ENCODE measurements at places on chromosomes 11 and 22.

DNA sequence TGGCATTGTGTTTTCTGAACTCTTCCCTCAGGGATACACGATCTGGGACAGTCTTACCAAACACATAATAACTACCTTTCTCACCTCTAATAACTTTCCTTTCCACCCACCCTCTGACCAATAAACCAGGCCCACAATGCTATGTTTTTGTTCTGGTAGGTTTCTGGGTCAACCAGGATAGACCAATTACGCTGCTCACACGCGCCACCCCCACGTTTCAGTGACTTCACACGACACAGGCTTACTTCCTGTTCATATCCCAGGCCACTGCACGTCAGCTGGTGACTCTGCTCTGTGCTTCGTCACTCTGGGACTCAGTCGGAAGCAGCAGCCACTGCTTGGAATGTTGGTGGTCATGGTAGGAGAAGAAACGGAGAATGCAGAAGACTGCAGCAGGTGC is 2.5 kb downstream of the KRTAP5-4 start:
- peak; percentile 42 for DNase-seq

GRCh38 chr11:79439886-79440570 is 802 bp downstream of the TENM4 start:
- no peak for DNase-seq

DNA sequence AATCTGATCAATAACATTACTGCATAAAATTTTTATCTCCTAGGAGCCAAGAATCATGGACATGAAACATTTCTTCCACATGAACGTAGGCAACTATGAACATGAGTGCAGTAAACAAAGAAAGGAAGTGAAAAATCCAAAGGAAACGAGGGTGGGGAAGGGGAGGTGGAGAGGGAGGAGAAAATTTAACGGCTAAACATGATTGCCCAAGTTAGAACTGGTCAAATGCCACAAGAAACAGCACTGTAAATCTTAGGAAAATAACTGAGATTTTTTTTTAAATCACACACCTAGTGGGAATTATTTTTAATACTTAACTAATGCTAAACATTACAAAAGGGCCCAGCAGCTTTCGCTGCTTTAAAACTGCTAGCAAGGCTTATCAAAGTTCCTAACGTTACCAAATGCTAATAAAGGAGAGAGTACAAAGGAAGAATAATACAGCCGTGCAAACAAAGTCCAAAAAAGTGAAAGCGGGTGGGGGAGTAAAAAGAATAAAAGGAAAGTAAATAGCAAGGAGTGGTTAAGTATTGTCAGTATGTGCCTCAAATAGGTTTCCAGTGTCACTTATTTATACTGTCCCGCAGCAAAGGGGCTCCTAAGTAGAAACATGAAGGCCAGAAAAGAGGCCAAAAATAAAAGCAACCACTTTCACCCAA is 13.7 kb downstream of the NARS2 start:
- DNase-seq: no peak

DNA sequence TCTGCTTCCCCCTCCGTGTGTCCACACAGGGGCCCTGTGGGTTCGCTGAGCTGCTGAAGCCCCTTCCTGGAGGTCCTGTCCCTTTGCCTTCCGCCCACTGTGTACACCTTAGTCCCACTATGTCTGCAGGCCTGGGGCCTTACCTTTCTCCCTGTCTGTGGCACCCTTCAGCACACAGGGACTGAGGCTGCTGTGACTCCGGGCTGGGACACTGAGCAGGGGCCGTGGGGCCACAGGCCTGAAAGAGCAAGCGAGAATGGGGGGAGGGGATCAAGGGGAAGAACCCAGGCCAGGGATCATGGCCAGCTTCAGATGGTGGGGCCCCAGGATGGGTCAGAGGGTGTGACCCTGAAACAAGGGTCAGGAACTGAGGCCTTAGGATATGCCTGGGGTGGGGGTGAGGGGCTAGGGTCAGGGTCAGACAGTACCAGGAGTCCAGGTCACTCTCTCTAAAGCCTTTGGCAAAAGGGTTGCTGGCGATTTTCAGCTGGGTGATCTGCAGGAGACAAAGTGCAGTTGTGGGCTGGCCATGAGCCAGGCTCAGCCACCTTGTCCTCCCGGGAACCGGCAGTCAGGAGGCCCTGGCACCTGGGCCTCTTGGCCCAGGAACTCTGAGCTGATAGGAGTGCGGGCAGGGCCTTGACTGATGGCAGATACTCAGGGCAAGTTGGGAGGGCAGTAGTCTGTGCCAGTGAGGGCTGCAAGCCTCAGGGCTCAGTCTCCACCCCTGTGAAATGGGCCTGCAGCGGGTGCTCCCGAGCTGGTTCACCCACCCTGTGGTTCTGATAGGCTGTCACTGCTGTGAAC is 2.6 kb upstream of the NUDT8 start:
- no peak for DNase-seq

DNA sequence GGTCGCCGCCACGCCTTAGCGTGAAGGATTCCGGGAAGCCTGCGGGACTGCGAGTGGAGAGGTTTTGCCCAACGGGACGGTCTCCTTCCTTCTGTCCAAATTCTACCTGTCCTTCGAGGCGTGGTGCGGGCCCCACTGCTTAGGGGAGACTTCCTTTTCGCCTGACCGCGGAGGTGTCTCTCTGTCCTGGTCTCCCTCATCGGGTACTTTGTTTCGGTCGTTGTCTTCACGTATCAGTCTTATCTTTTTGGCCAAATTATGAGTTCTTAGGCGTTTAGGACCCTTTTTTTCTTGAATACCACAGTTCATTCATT is 388 bp downstream of the HINFP start:
- DNase-seq: no peak

DNA sequence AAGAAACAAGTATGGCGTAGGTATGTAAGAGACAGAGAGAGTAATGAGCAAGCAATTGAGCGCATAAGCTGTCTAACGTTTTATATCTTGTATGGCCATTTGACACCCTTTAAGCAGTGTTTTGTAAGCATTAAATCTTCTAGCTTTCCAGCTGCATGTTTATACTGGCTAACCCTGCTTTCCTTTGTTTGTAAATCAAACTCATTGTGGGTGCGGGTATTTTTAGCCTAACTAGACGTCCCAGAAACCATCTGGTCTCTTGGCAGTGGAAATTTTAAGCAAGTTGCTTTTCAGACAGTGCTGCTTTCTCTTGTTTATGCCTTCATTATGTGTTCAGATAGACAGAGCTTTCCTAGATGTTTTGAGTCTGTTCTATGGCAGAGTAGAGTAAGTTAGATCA is 73.5 kb downstream of the RNF169 start:
- no peak for DNase-seq

- peak; percentile 38 for DNase-seq
Observed at GRCh38 chr11:1853376-1854131, 670 bp downstream of the LSP1 start.

DNA sequence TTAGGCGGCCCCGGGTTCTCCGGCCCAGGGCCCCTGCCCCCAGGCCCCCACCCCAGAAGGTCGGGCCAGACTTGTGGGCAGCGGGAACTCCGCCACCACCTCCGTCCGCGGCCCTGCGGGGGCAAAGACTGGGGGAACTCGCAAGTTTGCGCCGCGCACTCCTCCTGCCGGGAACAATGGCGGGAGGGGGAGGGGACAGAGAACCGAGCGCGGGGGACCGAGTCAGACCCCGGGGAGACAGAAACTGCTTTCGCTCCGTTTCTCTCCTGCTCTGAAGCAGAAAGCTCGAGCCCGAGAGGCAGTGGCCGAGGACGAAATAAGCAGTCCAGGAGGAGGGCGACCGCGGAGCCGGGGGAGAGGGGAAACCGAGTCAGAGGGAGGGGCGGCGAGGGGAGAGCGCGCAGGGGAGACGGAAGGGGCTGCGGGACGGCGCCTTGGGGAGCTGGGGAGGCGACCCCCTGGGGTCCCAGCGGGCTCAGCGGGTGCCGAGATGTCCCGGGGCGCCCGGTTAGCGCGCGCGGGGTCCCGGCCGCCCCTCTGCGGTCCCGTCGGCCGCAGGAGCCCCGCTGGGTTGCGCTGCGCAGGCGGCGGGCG is 555 bp downstream of the TP53I11 start:
- peak; percentile 38 for DNase-seq

DNA sequence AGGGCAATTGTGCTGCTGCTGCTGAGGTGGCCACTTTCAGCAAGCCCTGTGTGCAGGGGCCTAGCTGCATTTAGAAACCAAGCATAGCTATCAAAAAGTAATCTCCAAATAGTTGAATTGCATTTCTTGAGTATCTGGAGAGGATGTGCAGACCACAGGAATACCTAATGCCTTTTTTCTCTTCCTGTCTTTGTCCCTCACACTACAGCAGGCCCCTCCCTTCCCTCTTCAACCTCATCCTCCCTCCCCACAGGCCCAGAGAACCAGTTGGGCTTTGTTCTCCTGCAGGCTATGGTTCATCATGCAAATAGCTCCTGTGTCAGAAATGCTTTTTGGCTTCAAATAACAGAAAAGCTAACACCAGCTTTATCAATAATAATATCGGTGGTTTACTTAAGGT is 47.7 kb downstream of the DKK3 start:
- no peak for DNase-seq

DNA sequence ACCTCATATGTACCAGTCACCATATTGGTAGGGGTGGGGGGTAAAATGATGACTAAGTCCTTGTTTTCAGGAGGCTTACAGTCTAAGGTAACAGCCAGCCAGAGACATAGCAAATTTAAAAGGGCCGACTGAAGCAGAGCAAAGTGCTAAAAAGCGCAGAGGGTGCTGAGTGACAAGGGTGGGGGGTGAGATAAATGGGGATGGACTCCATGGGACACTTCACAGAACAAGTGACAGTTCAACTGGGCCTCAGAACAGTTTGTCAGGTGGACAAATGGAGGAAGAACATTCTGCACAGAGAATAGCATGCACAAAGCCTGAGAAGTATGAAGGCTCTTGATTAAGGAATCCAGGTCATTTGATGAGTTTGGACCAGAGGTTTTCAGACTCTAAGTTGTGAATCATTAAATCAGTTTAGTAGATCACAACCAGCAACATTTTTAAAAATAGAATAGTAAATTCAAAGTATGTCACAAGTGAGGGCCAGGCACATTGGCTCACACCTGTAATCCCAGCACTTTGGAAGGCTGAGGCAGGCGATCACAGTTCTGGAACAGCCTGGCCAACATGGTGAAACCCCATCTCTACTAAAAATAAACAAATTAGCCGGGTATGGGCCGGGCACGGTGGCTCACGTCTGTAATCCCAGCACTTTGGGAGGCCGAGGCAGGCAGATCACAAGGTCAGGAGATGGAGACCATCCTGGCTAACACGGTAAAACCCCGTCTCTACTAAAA is 14.0 kb downstream of the BBS1 start:
- no peak for DNase-seq

- no peak for DNase-seq
Observed at GRCh38 chr22:38299770-38300102, 17.5 kb downstream of the CSNK1E start.

GRCh38 chr22:21735200-21736083 is at the start of gene YPEL1:
TSS of gene YPEL1 (minus strand) at chr22:21735794. CDS start at chr22:21710744, 25,050 bp downstream.
- DNase-seq: peak; percentile 95

- no peak for DNase-seq
Observed at GRCh38 chr11:63502252-63502820, 3.5 kb upstream of the LGALS12 start.

- no peak for DNase-seq
Observed at GRCh38 chr22:25748140-25748539, 6.2 kb downstream of the MYO18B start.

DNA sequence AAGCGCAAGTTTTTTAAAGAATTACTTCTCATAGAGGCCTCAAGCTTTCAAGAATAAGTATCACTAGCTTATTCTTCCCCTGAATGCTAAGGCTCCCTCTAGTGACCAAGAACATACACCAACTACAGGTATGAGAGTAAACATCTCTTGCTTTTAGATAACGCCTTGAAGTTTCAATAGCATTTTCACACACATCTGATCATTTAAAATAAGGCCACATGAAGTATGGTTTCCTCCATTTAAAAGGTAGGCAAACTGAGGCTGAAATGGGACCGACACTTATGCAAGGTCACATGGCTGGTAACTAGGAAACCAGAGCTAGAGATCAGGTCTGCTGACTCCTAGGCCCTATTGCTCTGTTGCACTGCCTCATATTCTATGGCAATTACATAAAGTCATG is 66.5 kb downstream of the CCDC34 start:
- DNase-seq: no peak

DNA sequence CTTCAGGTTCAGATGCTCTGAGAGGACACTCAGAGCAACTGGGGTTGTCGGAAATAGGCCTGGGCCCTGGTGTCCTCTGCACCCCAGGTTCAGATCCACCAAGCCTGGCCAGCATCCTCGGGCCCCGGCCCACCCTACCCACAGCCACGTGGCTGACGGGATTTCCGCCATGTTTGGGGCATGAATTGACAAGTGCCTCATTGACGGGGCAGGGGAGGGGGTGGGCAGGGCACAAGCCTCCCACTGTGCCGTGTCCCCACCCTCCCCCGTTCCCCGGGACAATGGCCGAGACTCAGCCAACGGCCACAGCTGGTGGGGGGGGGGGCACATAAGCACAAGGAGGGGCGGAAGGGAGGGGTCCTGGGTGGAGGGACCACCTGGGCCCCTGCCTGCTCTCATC is 8.5 kb downstream of the MYRF start:
- DNase-seq: no peak

DNA sequence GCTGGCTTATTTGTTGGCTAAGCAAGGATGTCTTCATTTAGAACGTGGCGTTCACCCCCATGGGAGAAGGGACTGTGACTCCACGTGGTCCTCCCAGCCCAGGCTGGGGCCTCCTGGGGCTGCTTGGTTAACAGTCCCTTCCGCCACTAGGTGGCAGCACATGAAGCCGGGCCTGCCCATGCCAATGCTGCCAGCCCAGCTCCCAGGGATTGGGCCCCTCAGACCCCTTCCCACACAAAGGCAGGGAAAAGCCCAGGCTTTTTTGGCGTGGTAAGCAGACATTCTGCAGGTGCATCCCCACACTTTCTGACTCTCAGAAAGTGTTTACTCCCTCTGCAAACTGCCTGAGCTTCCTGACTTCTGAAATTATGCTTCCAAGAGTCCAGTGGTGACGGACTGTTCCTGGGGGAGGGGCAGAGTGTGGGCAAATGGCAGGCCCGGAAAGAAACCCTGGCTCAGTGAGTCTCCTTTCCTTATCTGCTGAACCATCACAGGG is 3.1 kb downstream of the CBX6 start:
- DNase-seq: peak; percentile 85

- DNase-seq: no peak
Observed at GRCh38 chr11:104352036-104352435, 188.1 kb upstream of the PDGFD start.

DNA sequence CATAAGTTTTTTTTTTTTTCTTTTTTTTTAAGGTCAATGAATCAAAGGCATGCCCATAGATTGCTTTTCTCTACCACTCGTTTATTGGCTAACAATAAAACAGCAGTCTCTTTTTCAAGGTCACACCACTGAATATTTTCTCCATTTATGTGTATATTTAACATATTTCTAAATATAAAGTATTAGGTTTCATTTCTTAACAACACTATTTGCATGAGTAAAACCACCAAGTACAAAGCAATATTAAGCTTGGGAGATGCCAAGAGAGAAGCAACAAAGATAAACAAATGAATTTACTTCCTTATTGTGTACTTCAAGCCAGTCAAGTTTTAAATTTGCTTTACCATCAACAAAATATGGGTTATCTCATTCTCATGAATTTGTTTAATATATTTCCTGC is 708.9 kb upstream of the CCDC179 start:
- no peak for DNase-seq

- DNase-seq: no peak
Observed at GRCh38 chr11:61505640-61506155, 2.9 kb upstream of the LRRC10B start.
